ENCODE measurements at places on chromosomes 6 and 20.

DNA sequence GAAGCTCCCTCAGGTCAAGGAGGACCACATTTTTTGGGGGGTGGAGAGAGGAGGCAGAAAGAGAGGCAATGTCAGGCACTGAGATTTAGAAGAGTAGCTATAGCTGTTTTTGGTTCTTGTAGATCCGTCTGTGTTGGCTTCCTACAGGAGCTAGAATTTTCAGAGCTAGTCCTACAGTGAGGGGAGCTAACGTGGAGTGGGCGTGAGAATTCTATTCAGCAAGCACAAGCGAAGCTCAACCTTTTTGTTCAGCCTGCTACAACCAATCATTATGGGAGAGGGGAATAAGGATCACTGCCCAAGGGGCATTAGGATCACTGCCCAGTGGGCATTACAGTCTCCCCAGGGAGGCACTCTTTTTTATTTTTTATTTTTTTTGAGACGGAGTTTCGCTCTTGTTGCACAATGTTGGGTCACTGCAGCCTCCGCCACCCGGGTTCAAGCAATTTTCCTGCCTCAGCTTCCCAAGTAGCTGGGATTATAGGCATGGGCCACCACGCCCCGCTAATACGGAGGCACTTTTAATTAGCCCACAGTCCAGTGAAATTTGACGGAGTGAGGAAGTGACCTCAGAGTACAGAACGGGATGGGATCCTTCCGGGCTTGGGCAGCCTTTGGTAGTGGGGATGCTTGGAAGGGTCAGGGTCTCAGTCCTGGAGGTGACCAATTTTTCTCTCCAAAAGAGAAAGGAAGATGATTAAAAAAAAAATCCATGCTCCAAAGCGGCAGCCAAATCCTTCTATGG, 1.1 kb upstream of the PANK2 start:
- DNase-seq: no peak

- DNase-seq: no peak
Observed at GRCh38 chr6:124400261-124400999, 561.8 kb upstream of the RNF217 start.

- DNase-seq: no peak
Observed at GRCh38 chr20:19605786-19606485, 152.1 kb upstream of the RIN2 start.

DNA sequence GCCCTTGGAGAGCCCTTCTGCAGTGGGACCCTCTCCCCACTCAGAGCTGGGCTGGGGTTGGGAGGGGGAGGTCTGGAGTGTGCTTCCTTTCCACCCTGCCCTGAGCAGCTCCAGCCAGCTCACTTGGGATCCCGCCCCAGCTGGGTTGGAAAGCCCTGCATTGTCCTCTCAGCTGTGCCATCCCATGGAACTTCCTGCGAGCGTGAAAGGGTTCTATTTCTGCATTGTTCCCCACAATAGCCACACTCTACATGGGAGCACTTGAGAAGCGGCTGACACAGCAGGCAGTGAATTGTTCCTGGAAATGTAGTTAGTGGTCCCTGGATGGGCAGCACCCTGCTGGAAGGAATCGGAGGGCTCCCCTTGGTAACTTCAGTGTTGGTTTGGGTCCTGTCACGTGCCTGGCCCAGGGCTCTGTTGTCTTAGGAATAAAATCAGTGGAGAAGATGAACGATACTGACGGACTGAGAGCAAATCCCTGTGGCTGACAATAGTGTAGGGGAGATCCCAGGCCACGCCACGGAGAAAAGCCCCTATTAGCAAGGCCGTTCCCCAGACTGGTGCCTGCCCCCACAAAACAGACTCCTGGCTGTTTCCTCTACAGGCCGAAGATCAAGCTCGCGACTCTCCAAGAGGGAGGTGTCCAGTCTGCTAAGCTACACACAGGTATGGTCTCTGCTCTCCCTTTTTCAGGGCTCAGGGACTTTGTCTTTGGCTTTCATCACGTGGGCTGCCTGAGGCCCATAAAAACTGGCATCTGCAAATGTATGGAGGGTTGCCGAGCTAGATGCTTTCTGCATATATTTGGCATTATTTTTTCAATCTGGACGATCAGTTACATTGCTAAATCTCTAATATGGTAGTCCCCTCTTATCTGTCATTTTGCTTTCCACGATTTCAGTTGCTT, 18.8 kb downstream of the DNMT3B start:
- DNase-seq: no peak

GRCh38 chr20:24981790-24982189, 10.8 kb downstream of the APMAP start:
- no peak for DNase-seq

DNA sequence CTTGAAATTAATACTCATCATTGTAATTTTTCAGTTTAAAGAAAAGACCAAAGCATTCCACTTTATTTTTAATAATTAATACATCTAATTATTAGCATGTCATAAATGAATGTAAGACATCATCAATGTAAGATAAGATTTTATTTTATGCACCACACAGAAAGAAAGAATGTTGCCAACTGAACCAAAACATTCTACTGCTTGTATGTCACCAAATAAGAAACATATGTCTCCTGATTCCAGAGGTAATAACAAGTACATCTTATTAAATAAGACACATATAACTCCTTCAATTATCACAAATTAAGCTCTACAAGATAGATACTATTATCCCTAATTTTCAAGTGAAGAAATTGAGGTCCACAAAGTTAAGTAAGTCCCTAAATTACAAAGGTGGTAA, 189.5 kb downstream of the GMDS start:
- DNase-seq: no peak

All from effector memory CD8-positive, alpha-beta T cell (primary cell).